ENCODE measurements at places on chromosomes 5 and 9.

- DNase-seq: no peak
These were observed 62.3 kb downstream of the YIPF5 start for GRCh38 chr5:144108131-144108530.

GRCh38 chr5:152358861-152359568, 46.1 kb downstream of the NMUR2 start:
- DNase-seq: no peak

- no peak for DNase-seq
These were observed 5.3 kb upstream of the RAD23B start for GRCh38 chr9:107277801-107278200.

GRCh38 chr5:55364537-55365055, 56.8 kb downstream of the MTREX start:
- DNase-seq: no peak

GRCh38 chr9:95494022-95494415, 22.8 kb downstream of the PTCH1 start:
- no peak for DNase-seq

GRCh38 chr9:25964239-25964638, 286.0 kb upstream of the TUSC1 start:
- DNase-seq: no peak

- no peak for DNase-seq
These were observed 7.3 kb upstream of the RXRA start for GRCh38 chr9:134318941-134319305.

- DNase-seq: no peak
These were observed 10.5 kb downstream of the RPS14 start for GRCh38 chr5:150438873-150439546.

DNA sequence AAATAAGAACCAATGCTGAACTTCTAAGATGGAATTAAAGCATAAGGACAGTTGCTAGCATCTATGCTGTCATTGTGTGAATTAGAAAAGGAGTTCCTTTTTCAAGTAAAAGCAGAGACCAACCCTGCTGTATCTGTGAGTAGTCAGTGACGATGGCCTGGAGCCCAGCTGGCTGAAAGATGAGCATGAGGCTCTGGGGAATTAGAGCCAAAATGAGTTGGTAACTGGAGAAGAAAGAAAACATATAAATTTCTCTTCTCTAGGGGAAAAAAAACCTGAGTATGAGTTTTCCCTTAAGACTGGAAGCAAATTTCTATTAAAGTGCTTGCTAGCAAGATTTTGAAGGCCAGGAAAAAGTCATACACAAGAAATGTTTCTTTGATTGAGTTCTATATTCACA, 1.6 kb upstream of the SPZ1 start:
- no peak for DNase-seq

DNA sequence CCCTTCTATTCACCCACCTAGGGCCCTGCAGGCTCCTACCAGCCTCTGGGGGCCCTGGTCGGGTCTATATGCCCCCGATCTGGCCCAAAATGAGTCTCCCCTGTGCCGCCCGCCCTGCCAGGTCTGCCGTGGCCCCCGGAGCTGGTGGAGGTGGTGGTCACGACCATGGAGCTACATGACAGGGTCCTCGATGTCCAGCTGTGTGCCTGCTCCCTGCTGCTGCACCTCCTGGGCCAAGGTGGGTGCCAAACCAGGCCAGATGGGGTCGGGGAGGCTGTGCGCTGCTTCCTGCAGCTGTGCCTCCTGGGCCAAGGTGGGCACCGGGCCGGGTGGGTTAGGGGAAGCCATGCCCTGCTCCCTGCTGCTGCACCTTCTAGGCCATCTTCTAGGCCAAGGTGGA, 17.5 kb downstream of the REXO4 start:
- no peak for DNase-seq

GRCh38 chr9:121217609-121218292, 16.1 kb upstream of the RAB14 start:
- DNase-seq: no peak

DNA sequence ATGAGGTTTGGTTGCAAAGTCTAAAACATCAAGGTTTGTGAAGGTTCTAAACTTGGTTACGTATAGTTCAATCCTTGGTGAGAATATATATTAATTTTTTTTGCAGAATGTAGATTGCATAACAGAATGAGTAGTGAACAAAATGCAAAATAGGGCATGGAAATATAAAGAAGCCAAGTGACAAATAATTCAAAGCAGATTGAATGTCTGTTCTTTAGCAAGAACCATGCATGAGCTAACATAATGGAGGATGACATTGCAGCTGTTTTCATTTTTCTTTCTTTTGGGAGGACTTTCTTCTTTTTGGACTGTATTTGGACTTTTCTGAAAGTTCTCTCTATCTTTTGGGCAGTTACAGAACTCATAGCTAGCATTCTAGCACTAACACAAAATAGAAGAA, 194.8 kb upstream of the MRPS30 start:
- no peak for DNase-seq

- DNase-seq: no peak
These were observed 124.2 kb downstream of the WNK2 start for GRCh38 chr9:93308158-93308602.

All from activated B cell treated with CpG ODN at 0.5 μM for 24 hours (primary cell).